ENCODE measurements at places on chromosomes 2 and 18. TPM values are rescaled to one million over a fixed set of nuclear protein-coding genes. Genes with fewer than 3 reads are reported as not detected.

DNA sequence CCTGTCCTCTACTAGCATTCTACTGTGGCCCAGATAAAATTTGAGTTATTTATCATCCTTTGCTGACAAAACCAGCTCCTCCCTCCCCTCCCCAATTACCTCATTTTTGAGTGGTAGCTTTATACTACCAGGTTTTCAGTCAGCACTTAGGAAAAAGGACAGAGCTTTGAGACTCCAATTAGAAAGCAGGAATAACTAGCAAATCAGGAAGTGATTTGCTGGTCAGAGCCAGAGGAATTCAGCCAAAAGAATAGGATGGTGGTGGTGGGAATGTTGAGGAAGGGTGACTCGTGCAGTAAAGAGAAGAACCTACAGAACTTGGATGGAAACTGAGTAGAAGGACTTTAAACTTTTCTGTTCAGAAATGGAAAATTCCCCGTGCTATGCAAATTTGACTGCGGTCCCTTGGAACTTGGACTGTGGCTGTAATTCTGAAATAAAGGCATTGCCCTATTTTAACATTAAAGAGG is 3.7 kb downstream of the MYL12B start:
- DNase-seq = no peak

GRCh38 chr18:35142275-35142615 is 98.6 kb upstream of the ZNF397 start:
- no peak for DNase-seq

DNA sequence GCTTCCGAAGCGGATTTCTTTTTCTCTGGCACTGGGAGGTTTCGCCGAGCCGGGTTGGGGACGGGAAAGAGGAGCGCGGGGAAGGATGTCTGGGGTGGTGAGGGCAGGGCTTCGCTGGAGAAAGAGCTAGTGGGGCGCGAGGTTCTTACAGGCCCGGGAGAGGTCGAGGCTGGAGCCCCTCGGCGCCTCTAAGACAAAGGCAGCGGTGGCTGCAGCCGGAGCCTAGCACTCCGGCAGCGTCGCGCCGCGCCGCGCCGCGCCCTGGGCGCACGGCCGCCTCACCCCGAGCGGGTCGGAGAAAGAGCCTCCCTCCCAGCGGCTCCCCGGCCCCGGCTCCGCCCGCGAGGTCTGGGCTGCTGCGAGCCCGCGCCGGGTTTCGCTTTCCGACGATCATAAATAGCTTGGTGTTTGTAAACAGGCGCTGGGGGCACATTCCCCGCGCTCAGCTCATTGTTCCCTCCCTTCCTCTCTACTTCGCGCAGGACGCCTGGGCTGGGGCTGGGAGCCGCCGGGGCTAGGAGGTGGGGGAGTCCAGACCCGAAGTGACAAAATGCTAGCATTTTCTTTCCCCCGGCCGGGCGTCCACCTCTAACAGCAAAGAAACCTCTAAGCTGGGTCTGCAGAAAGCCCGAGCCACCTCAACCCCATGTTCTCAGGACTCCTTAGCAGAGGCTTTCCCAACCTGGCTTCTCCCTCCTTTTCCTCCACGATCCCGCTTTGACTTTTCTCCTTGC is 813 bp upstream of the MEIS1 start:
- peak; percentile 67 for DNase-seq

GRCh38 chr2:120454654-120455385 is 108.9 kb downstream of the INHBB start:
- DNase-seq = no peak

Gene CABYR
- 19.3 TPM for total RNA-seq

Gene ZAP70
- 0.64 TPM for total RNA-seq

Gene SP100
- 0.62 TPM for total RNA-seq

- no peak for DNase-seq
These were observed 17.1 kb upstream of the MRPS5 start for GRCh38 chr2:95138702-95139101.

- peak; percentile 43 for DNase-seq
These were observed 57.8 kb upstream of the RGPD5 start for GRCh38 chr2:109736177-109736827.

Gene TTR
- 1.0 TPM for total RNA-seq

DNA sequence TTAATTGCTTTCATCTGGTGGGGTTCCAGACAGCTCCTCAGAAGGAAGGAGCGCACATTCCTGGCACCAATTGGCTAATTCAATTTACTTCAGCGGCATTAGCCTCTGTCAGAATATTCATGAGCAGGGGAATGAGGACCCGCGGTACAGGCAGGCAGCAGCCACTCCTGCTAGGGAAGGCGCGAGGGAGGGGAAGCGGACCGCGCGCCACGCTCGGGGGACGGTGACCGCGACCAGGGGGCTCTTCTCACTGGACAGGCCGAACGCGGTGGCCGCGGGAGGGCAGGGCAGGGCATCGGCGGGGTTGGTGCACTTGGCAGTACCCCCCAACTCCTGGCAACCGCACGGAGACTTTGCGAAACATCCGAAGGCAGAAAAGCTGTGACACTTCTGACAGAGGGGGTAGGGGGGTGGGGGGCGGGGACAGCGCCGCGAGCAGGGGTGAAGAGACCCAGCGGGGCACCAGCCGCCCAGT is at the start of gene CDH20:
TSS of gene CDH20 (plus strand) at position 160 of the 475 bp plus-strand sequence.
- DNase-seq = peak; percentile 53

DNA sequence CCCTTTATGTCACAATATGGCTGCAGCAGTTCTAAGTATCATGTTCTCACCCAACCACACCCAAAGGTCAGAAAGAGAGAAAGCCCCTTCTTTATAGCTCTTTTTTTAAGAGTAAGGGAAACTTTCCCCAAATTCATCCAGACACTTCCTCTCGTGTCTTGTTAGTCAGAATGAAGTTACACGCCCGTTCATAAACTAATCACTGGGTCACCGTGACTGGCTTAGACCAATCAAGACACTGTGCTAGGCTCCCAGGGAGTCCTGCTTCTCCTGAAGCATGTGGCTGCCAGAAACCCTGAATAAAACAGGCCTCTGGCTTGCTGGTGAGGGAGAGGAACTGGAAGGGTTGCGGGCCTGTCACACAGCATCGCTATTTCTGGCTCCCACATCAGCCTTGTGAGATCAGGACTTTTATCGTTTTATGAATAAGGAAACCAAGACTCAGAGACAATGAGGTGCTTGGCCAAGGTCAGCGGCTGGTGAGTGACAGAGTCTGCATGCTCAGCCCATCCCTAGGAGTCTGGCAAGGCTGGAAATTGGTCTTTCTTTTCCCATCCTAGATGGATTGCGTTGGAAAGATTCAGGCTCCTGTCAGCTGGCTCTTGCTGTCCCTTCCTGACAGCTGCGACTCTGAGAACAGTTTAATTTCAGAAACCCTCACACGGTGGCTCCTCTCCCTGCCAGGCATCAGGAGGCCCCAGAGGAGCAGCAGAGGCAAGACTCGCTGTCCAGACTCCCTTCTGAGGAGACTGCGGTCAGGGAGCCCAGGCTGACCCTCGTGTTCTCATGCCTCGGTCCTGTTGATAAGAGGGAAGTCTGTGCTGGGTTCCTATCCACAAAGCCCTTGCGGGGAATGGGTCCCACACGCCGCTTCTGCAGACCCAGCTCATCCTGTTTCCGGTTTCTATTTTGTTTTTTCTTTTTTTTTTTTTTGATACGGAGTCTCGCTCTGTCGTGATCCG is 104.5 kb upstream of the TAF1B start:
- DNase-seq = no peak

DNA sequence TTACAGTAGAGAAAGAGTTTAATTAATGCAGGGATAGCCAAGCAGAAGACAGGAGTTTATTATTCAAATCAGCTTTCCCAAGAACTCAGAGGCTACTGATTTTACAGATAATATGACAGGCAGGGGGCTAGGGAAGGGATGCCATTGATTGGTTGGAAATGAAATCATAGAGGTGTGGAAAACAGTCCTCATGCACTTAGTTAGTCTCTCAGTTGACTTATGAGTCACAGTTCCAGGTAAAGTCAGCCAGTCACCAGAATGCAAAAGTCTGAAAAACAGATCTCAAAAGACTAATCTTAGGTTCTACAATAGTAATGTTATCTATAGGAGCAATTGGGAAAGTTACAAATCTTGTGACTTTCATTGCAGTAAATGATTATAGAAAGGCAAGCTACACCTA is 676.4 kb upstream of the CHAC2 start:
- DNase-seq = no peak

DNA sequence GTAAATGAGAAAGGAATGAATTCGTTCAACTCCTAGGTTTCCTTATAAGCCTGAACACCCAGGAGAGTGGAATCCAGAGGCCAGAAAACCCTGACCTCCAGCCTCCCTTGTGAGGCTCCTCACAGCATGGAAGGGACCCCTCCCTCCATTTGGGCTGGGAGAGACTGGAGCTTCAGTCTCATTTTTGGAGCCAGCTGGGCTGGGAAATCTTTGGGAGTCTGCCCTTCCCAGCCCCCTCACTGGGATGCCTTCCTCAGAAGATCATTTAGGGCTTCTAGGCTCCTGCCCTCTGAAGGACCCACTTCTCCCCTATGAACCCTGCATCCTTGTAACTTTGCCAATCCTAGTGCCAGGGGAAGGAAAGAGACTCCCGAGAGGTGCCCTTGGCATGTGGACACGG is 346.1 kb downstream of the CYP26B1 start:
- DNase-seq = no peak

DNA sequence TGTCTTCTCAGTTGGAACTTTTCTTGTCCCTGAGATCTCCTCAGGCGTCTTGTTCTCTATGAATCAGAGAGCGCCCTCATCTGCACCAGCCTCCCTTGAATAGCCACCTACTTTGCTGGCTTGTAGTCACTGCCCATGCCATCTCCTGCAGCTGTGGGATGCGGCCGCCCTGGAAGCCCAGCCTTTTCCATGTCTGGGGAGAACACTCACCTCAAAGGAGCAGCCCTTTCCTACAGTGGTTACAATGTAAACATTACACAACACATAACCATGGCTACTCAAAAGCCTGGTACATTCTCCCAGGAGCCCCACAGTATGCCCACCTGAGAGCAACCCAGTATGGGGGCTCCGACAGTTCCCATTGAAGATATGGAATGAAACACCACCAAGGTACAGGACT is 351.0 kb downstream of the EN1 start:
- no peak for DNase-seq

DNA sequence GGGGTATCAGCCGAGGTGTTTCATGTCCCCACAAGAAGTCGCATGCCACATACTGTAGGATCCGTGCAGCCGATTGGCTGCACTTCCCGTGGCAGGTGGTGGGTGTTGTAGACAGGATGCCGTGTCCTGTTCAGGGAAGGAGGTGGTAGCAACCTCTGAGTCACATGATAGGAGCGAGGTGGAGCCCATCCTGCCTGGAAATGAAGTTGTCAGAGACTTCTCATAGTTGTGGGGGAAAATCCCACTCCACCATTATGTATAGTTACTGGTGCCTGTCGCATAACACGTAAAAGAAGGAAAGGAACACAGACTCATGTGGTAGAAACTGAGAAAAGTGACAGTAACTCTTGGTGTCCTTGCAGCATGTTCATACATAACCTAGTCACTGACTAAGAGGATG is 91.4 kb upstream of the IL1R2 start:
- no peak for DNase-seq

DNA sequence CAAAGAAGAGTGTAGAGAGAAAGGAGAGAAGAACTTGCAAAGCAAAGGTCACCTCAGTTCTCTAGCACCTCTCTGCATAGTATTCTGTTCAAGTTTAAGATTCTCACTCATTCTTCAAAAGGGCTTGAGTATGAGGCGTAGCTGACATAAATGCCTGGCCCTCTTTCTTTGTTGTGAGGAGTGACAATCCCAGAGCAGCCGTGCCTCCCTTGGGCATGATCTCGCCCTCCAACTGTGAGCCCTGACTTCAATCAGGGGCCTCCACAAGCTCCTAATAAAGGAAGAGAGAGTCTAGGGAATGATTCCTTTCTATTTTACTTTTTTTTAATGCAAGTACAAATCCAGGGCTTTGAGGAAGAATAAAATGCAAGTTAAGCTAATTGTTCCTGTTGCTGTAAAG is 402.7 kb downstream of the LRP1B start:
- DNase-seq = no peak

- DNase-seq = no peak
These were observed 6.3 kb downstream of the RAB12 start for GRCh38 chr18:8615397-8616027.

Gene LOXHD1
- total RNA-seq = 0.35 TPM

DNA sequence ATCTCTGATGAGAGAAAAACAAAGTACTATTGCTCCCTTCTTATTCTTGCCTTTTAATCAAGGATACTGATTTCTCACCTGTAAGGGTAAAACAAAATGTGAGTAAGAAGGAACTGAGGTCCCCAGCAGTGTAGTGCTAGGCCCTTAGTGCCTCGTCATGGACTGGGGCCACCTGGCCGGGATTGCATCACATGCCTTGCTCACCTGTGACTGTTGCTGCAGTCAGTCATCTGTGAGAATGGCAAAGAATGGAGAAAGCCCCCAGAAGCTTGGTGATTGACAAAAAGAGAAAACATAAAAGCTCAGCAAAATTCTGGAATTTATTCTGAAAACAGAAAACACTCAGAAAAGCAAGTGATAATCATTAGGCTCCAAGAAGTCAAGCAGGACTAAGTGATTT is 63.4 kb downstream of the SPATS2L start:
- peak; percentile 31 for DNase-seq

GRCh38 chr18:55031576-55031975 is 72.3 kb upstream of the CCDC68 start:
- DNase-seq = no peak

Gene DPP10
- 6.0 TPM for total RNA-seq

Gene GPBAR1
- 0.25 TPM for total RNA-seq

DNA sequence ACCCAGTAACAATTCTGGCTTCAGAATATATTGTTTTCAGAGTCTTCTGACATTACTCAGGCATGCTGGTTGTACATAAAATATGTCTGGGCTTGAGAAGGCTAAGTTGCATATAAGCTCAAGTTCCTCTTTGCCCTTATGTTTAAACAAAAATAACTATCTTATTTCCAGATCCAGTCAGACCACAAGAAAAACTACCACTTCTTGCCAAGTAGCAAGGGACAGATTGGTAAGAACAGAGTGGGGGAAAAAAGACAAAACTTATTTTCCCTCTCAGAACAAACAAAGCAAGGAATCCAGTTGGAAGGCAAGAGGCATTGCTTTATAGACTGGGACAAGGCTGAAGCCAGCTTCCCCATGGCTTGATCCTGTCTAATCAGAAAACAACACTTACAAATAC is 1036.7 kb upstream of the CELF4 start:
- no peak for DNase-seq

- no peak for DNase-seq
These were observed 369.0 kb downstream of the EPHA4 start for GRCh38 chr2:221203125-221203524.

DNA sequence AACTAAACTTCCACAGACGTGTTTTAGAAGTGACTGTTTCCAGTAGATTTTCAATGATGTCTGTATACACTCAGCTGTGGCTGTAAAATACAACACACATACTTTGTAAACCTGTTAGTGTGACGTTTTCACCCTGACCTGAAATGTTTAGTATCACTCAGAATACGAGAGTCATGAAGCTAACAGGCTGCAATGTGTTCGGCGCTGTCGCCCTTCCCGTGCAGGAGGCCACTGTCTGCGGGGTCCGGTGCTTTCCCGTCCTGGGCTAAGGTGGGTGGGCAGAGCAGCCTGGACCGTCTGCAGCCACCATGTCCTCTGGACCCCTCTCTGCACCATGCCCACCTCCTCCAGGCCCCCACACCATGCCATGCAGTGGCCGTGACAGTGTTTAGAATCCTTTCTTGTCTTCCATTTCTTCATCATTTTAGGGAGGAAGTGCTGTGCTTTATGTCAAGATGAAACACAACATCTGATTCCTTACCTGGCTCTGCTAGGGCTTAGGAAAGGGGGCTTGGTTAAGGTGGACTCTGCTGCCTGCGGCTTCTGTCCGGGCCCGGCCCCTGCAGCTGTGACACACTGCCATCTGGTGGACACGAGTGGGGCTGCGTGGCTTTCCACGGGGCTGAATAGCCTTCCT is 53.8 kb upstream of the RBM44 start:
- DNase-seq = peak; percentile 86

Gene FTCDNL1
- 1.8 TPM for total RNA-seq

GRCh38 chr2:231737761-231738160 is 29.4 kb downstream of the PTMA start:
- DNase-seq = no peak

Data from WTC11 (cell line).